Neural progenitor cell (in vitro differentiated cells): ENCODE measurements at places on chromosomes 1 and 21.

- peak; percentile 67 for DNase-seq
Observed at GRCh38 chr1:201468501-201468843, 516 bp downstream of the PHLDA3 start.

DNA sequence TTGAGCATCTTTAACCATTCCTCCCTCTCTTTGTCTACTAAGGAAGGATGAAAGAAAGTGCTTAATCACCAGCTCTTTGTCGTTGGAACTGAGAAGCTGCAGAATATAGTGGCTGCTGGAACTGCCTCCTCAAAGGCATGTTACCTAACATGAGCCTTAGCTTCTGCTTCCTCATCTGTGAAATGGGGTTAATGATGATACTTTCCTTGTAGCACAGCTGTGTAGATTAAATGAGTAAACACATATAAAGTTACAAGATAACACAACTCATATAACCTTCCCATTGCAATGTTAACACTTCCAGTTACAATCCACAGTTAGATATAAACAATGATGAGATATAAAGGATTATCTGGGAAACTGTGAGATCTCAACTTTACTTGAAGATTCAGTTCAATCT, 48.4 kb upstream of the ZNF326 start:
- peak; percentile 22 for DNase-seq

DNA sequence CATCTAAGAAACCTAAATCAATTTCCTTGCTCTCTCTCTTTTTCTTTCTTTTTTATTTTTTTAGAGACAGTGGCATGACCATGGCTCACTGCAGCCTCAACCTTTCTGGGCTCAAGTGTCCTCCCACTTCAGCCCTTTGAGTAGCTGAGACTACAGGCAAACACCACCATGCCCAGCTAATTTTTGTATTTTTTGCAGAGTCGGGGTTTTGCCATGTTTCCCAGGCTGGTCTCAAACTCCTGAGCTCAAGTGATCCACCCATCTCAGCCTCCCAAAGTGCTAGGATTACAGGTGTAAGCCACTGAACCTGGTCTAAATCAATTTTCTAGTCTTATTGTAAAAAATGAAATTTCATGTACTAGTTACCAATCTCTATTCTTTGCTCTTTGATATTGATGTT, 108.9 kb downstream of the LHX8 start:
- no peak for DNase-seq

GRCh38 chr1:11802616-11802972, 3.2 kb downstream of the MTHFR start:
- peak; percentile 9 for DNase-seq

GRCh38 chr21:42161956-42162681, 56.8 kb upstream of the ABCG1 start:
- DNase-seq: peak; percentile 22

- DNase-seq: no peak
Observed at GRCh38 chr1:1295154-1295923, 12.4 kb downstream of the ACAP3 start.

DNA sequence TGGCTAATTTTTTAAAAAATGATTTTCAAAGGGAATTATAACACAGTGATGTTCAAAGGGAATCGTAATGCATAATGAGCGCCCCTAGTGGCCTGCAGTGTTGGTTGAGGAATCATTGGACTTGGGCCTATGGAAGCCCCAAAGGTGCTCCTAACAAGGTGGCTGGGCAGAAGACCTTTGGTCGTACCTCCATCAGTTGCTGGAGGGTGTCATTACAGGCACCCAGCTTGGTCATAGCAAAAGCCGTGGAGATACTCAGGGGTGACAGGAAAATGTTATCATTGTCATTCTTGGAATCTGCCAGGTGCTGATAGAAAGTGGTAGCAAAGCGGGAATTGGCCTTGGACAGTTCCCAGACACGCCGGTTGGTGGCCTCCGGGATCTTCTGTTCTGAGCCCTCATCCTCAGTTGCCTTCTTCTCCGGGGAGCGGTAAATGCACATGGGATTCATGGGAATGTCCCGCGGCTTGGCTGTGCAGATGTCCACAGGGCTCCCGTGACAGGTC, 2.7 kb downstream of the SERPINC1 start:
- peak; percentile 34 for DNase-seq

- DNase-seq: no peak
Observed at GRCh38 chr21:40902993-40903392, 56.0 kb upstream of the DSCAM start.

DNA sequence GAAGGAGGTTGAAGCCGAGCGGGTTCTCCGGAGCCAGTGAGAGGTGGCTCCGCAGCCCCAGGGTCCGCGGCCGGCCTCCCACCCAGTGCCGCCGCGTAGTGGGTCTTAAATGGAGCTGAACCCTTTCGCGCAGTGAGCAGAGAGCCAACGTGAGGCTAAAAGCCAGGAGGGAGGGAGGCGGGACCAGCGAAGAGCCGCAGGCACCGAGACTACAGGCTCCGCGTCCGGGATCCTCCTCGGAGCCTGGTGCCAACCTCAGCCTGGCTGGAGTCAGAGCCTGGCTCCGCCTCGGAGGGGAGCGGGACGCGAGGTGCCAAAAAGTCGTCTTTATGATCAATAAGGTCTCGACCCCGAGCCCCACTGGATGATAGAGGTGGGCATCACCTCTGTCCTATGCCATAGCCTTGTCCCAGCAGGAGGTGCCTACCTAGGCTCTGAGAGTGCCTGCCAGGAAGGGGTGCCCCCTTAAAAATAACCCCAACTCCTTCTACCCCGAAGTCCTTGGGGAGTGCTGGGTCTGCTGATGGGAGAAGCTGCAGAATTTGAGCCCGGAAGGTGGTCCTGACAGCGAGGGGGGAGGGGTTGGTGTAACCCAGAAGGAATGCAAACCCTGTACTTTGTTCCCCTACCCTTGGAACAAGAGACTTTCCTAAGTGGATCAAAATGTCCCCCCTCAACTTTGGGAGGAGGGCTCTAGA, 1.6 kb downstream of the IGSF21 start:
- peak; percentile 55 for DNase-seq

DNA sequence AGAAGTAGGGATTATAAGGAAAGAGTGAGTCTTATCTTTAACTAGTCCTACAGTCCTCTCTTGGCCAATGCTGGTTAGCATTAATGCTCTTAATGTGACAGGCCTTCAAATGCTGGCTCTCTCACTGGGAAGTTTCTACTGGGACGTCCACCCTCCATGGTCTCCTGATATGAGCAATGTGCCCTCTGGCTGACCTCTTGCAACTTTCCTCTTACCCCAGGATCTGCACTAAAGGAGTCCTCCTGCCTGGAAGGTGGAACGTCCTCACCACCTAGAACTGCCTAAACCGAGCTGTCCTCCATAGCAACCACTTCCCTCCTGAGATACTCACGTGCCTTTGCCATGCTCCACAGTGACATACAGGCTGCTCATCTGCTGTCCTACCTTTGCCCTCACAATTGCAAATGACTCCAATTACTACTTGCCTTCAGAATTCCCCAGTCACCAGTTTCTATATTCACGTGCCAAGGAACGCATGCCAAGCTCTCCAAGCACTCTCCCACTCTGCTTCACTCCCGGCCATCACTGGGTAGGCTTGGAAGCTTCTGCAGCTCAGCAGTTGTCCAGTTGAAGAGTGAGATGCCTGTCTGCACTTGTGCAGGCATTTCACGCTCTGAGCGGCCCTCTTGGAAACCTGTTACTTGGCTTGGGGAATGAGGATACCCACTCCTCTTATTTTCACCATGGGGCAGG, 404.7 kb downstream of the RRAGC start:
- no peak for DNase-seq

DNA sequence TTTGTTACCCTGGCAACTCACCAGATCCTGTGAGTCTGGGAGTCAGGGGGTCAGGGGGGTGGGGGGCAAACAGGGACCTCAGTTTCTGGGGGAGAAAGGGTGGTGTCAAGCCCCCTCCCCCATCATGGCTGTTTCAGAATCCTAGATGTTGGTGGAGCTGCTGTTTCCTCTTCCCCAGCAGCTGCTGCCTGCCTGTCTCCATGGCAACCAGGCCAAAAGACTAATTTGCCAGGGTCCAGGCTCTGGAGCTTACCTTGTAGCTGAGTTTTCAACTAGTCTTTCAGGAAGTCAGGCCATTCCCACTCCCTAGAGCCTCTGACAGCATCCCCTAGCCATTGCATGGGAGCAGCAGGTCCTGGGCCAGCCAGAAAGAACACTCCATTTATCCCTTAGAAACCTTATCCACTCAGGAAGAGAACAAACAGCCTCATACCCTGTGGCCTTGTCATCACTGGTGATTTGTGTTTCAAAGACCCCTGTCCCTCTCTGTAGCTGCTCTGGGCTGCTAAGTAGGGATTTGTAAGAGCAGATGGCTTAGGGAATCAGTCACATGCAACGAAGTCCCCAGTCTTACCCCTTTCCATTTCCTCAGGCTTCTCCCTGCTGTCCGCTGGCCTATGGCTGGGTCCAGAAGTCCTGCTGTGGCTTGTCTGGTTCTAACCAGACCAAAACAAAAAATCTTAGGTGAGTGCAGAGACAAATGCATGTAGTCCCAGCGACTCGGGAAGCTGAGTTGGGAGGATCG, 21.5 kb upstream of the STMN1 start:
- peak; percentile 84 for DNase-seq

DNA sequence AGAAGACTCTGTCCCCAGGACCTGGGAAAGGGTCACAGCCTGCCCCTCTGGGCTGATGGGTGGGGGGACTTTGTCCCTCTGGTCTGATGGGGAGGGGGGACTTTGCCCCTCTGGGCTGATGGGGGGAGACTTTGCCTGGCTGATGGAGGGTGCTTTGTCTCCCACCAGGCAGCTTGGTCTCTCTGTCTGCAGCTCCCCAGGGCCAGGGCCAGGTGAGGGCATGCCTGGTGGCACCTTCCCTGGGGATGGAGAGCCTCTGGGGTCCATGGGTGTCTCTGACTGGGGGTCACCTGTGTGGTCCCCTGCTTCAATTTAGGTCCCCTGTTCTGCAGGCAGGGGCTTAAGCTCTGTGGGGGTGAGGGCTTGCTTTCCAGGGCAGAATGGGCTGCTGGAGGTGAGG, 23.5 kb upstream of the TTC34 start:
- DNase-seq: no peak

GRCh38 chr1:15803380-15803779, 4.1 kb downstream of the UQCRHL start:
- peak; percentile 71 for DNase-seq

GRCh38 chr1:8822373-8823294, 5.2 kb upstream of the RERE start:
- DNase-seq: no peak

- no peak for DNase-seq
Observed at GRCh38 chr1:117664314-117664713, 58.5 kb downstream of the TENT5C start.

DNA sequence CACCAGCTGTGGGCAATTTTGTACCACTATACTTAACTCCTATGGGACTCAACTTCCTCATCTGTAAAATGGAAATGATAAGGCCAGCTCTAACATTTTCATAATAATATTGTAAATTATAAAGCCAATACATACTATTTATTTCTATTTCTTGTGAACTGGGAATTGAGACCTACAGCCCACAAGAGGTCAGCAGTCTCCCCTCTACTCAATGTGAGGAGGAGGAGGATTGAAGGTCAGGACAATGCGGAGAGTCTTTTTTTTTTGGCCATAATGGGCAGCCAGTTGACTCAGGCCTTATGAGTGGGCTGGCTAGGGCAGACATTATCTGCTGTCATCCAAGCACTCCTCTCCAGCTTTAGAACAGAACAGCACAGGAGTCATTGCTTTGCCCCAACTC, 90.5 kb downstream of the NUF2 start:
- DNase-seq: no peak

- DNase-seq: peak; percentile 60
Observed at GRCh38 chr1:39788758-39789570, at the start of gene BMP8B. TSS of gene BMP8B (minus strand) at chr1:39788865. CDS start at chr1:39788485, 380 bp downstream.

DNA sequence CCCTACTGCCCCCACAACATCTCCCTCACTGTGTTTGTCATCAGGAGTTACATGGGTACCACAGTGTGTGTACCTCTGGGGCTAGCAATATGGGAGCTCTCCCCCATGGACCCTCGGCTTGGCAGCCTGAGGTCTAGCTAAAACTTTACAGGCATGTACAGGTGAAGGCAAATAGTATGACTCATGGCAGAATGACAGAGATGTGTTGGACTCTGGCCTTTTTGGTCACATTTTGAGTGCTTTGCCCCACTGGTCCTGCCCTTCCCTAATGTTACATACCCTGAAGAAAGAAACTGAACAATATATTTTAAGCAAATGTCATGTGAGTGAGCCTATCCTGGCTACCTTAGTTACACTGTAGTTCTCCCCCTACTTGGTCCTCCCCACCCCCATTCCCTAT, 124.0 kb downstream of the NGF start:
- DNase-seq: no peak

DNA sequence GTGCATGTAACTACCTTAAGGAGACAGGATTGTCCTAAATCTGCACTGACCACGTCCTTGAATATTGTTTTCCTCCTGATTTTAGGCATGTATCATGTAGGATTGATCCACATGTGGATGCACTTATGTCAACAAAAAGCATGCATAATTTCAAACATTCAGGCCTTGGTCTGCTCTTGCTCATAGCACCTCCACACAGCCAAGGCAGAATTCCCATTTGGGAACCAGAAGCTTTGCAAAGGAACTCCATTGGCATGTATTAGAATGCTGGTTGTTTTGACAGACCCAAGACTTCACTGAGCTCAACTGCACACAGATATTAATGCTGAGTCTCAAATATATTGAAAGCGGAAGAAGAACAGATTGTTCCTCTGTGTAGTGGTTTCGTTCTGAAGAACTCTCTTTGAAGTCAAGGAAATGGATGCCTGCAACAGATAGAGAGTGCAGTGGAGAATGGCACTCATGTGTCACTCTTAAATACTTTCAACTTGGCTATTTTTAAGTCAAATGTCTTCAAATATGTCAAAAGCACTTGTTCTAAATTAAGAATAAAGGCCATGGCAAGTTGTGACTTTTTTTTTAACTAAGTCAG, 387.6 kb downstream of the LTN1 start:
- no peak for DNase-seq

DNA sequence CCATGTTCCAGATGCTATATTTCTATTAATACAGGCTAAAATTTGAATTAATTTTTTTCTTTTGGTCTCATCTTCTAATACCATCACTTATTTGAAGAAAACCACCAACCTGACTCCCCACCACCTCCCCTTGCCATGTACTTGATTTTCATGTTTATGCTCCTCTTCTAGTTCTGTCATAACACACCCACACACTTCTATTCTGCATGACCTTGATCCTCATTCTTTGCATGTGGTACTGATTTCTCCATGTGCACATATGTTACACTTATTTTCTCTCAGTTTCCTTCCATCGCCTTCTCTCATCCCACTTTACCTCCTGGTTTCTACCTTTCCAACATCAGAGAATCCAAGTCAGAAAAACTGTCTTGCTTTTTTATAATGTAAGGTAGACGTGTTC, 78.9 kb upstream of the ARID1A start:
- DNase-seq: no peak
